ENCODE measurements at places on chromosomes 2 and 18.

- DNase-seq, result no peak
Measured at GRCh38 chr2:60948926-60949579, 67.7 kb downstream of the REL start.

GRCh38 chr2:85405201-85406059 is 4.7 kb downstream of the CAPG start:
- no peak for DNase-seq

- no peak for DNase-seq
Measured at GRCh38 chr2:52498077-52498750, 1269.4 kb upstream of the CHAC2 start.

DNA sequence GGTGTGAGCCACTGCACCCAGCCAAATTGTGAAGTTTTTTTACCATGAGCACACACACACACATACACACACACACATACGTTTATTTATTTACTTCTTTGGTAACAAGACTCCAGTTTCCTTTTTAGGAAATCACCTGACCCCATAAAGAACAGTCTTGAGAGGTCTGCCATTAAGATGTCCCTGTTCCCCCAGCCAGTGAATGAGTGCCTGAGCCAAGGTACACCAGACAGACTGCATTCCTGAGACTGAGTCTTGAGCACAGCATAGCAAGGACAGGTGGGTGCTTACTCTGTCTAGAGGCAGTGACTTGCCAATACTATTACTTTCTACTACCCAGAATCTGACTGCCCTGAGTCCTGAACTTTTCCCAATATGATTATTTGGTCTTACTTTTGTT is 167.2 kb upstream of the SATB2 start:
- no peak for DNase-seq

DNA sequence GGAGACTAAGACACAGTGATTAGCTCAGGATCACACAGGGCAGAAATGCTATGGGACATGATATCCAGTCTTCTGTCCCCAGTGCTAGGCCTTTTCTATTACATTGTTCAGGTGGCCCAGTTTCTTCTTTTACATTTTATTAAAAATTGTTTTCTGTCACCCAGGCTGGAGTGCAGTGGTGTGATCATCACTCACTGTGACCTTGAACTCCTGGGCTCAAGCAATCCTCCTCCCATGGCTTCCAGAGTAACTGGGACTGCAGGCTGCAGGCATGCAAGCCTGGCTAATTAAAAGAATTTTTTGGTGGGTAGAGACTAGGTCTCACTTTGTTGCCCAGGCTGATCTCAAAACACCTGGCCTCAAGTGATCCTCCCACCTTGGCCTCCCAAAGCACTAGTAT is 15.4 kb downstream of the PDK1 start:
- DNase-seq, result no peak

- no peak for DNase-seq
Measured at GRCh38 chr2:75790814-75791467, 80.2 kb upstream of the GCFC2 start.

- DNase-seq, result no peak
Measured at GRCh38 chr2:216023055-216023648, 9.8 kb upstream of the MREG start.

Data from esophagus squamous epithelium (tissue), 5 donors.